Activated B cell treated with CpG ODN at 0.5 μM for 24 hours (primary cell): ENCODE measurements at places on chromosomes 16 and 17.

DNA sequence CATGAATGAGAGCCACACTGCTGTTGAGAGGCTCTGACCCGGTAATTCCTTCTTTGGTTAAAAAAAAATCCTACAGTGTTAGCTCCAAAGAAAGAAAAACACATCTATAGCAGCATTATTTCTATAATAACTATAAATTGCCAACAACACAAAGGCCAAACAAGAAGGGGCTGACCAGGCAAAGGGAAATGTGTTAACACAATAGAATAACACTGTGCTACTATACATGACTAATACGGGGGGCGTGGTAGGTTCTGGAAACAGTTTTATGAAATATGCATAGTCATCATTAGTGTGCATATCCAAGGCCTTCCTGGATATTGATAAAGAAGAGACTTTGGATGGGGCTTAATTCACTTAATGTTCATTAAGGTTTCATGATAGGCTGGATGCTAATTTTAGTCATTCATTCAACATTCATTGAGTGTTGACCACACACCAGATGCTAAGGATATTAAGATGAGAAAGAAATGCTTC lies 50.0 kb upstream of the CCL1 start:
- DNase-seq, result no peak

GRCh38 chr16:49455181-49455990 lies 81.8 kb downstream of the C16orf78 start:
- no peak for DNase-seq

DNA sequence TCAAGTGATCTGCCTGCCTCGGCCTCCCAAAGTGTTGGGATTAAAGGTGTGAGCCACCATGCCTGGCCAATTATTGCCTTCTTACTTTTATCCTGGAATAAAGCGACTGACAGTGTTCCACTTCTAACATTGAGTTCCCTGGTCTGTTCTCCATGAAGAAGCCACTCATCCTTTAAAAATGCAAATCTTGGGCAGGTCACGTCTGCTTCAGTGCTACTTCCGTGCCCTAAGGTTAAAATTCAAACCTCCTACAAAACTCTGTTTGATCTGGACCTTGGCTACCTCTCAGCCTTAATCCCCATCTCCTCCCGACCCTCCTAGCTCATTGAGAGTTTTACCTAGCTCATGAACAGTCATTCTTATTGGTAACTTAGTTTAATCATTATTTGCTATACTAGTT lies 9.6 kb upstream of the SHISA9 start:
- no peak for DNase-seq

- no peak for DNase-seq
These were observed 26.3 kb downstream of the MARF1 start for GRCh38 chr16:15616475-15617165.
